ENCODE measurements at places on chromosomes 2 and 18.

GRCh38 chr2:208049441-208049840, 24.1 kb upstream of the PLEKHM3 start:
- no peak for DNase-seq

DNA sequence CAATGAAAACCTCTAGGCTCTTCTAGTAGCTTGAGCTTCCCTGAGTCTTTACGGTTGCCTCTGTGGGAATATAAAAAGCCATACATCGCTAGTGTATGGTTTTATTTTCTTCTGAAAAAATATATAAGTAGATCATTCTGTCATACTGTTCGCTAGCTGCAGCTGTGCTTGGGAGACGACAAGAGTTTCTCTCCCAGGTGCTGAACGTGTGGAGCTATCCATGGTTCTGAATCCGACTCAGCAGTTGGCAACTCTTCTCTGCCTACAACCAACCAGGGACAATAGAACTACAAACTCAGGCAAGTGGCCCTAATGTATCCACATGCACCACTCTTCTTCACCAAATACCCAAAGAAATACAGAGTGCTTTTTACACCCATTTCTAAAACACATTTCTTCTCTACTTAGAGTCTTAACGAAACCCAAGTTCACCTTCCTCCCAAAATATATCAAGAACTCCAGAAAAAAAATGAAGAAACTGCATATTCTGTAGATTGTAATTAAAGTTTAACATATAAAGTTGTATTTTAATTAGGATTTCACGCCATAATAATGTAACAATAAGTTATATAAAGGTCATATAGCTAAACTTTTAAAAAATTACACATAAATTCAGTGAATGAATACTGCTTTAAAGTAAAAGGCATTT, 2.2 kb upstream of the KCNH7 start:
- peak; percentile 20 for DNase-seq

DNA sequence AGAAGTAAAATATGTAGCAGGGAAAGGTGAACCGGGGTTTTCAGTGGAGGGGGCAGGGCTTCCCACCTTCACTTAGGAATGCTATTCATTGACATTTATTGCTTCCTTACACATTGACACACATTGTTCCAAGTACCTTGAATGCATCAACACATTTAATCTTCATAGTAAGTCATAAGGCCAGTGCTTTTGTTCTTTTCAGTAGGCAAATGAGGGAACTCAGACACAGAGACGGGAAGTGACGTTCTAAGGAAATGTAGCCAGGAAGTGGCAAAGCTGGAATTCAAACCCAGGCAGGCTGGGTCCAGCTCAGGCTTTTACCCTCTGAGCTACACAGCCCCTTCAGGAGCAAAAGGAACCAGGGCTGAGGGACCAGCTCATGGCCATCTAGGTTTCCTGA, 20.7 kb downstream of the BMP10 start:
- DNase-seq, result no peak

DNA sequence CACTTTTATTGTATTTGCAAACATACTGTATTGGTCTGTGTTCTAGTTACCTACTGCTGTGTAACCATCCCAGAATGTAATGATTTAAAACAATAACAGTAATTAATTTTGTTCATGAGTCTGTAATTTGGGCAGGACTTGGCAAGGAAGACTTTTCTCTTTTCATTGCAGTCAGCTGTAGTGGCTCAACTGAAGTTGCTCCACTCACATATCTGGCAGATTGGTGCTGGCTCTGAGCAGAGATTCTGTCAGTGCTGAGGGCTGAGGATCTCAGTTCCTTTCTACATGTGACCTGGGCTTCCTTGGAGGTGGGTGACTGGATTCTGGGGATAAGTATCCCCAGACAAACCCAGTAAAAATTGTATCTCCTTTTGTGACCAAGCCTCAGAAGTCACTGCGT, 26.6 kb downstream of the PTPN4 start:
- no peak for DNase-seq

GRCh38 chr18:76421685-76422078, 73.4 kb downstream of the ZNF516 start:
- DNase-seq, result no peak

DNA sequence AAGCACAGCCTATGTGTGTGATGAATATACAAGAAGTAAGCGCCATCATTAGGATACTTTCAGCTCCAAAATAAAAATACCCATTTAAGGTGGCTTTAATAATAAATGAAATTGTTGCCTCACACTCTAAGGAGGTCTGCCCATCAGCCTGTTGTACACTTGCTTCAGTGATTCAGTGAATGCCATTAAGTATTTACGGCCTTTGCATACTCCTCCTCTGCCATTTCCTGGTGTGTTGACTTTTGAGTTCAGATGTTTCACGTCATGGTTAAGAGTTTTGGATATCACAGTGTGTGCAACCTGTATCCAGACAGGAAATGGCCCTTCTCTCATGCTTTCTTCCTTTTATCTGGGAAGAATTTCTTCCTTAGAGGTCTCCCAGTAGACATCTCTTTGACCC, 38.6 kb upstream of the SNORC start:
- DNase-seq, result no peak

GRCh38 chr2:207480521-207481040, 49.2 kb upstream of the CREB1 start:
- DNase-seq, result no peak

- DNase-seq, result no peak
Measured at GRCh38 chr2:168552450-168552856, 96.4 kb downstream of the CERS6 start.

- no peak for DNase-seq
Measured at GRCh38 chr2:234548695-234549420, 52.0 kb upstream of the ARL4C start.

GRCh38 chr2:86350751-86351150, 13.3 kb upstream of the REEP1 start:
- DNase-seq, result no peak

GRCh38 chr18:41593171-41593675, 361.8 kb upstream of the PIK3C3 start:
- DNase-seq, result no peak

DNA sequence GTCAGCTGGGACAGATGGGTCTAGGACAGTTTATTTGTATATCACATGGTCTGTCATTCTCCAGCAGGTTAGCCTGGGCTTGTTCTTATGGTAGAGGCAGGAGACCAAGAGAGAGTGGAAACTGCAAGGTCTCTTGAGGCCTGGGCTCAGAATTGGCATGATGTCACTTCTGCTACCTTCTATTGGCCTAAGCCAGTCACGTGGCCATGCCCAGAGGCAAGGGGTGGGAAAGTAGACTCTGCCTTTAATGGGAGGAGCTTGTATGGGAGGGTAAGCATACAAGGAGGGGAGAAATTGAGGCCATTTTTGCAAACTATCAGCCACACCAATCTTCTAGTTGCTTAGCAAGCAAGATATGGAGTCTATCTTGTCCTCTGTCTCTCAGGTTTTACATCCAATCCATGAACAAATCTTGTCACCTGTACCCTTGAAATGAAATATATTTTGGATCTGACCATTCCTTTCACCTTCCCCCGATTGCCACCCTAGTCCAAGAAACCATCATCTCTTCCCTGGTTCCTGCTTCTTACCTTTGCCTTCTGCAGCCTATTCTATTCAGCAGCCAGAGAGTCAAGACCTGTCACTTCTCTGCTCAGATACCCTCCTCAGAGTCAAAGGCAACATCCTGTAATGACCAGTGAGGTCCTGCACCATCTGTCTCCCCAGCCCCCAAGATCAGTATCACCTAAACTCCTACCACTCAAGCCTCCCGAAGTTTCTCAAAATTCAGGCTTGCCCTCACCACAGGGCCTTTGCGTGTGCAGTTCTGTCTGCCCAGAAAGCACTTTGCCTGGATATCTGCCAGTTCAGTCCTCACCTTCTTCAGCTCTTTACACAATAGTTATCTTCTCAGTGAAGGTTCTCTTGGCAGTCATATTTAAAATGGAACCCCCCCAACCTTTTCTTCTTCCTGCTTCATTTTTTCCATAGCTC, 240.0 kb downstream of the LOXHD1 start:
- no peak for DNase-seq

DNA sequence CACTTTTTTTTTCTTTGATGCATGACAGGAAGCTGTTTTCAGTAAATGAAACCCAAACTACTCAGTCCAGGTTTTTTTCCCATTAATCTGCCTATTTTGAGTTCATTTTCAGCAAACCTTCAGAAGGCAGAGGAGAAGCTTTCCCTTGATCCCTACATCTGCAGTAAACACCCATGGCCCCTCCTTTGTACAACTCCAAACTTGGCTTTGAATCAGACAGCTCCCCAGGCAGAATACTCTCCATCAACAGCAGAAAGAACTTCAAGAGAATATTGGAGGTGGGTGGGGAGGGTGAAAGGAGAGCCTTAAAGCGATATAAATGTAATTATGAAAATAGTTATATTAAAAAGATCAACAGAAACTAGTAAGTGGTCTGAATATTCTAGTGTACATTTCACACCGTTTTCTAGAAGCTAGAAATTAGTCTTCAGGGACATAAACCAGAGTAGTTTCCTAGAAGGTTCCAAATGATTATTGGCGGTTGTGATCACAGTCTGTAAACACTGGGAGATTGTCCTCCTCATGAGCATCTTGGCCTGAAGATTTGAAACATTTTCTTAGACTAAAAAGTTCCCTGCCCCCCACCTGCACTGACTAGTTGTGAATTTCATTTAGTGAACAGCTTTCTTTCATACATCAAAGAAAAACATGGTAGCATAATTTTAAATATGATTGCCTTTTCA, 75.1 kb upstream of the STK39 start:
- no peak for DNase-seq

DNA sequence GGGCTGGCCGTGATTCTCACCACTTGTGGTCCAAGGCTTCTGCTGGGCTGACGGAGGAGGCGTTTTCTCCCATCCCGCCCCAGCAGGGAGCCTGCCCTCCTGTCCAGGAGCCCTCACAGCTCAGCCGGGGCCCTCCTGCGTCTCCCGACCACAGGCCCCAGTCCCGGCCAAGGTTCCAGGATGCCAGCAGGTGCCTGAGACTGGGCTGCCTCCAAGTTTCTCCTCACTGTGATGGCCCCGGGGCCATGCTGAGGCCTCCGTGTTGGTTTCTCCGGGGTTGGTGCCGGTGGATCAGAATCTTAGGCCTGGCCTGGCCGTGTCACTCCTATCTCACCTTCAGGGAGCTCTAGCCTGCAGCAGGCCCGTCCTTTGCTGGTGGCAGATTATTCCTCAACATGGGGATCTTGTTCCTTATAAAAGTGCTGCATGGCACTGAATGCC, 5.9 kb downstream of the KCNG2 start:
- DNase-seq, result no peak

DNA sequence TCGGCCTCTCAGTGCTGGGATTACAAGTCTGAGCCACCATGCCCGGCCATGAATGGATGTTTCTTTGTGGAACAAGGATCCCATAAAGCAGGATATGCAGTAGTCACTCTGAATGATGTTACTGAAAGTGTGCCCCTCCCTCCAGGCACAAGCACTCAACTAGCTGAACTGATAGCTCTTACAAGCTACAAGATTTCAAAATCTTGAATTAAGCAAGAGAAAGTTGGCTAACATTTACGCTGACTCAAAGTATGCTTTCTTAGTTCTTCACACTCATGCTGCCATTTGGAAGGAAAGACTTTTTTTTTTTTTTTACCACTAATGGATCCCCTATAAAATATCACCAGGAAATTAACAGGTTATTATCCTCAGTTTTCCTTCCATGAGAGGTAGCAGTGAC, 549.0 kb upstream of the PKDCC start:
- DNase-seq, result no peak

GRCh38 chr18:7608781-7609201, 41.7 kb downstream of the PTPRM start:
- no peak for DNase-seq
